ENCODE measurements at places on chromosomes 6 and 20.

GRCh38 chr6:52365317-52365716 is 3.4 kb downstream of the PAQR8 start:
- no peak for DNase-seq

- no peak for DNase-seq
Measured at GRCh38 chr6:155676346-155676745, 220.7 kb upstream of the NOX3 start.

DNA sequence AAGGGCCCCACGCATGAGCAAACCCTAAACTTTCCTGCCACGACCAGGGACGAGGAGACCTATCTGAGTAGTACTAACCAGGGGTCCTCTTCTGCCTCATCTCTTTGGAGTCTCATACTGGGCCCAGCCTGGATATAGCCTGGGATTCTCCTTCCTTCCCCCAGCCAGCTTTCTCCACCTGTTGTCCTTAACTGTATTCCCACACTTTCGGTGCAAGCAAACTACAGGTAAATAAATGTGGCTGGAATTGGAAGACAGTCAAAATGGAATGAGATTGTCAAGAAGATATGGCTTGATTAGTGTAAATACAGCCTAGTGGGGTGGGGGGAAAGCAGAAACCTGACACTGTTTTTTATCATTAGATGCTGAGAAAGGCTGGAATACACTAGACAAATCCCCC is 23.5 kb upstream of the LY86 start:
- no peak for DNase-seq

DNA sequence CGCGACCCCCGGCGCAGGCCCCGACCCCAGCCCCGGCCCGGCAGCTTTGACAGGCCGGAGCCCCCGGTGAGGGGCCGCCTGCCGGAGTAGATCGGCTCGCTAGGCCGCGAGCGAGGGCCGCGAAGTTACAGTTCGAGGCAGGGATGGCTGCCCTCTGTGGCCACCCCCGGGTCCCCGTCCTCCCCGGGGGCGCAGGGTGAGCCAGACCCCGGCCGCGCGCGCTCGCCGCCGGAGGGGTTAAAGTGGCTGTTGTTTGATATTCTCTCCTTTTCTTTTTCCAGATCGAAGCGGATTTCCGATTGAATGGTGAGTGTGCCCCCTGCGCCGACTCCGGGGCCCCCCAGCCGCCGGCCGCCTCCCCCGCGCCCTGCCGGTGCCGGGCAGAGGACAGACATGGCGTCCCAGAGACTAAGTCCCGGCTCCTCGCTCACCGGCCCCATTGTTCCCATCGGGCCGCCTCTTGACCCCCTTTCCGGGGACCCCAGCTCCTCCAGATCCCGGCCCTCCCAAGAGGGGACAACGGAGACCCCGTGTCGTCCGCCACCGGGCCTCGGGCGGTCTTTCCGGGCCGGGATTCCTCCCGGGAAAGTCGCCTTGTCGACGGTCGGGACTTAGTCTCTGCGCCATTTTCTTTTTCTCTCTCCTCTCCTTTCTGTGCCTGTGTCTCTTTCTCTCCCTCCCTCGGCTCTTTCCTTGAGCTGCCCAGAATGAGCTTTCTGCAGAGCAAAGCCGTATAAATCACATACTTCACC is 704 bp downstream of the TOP1 start:
- DNase-seq, result peak; percentile 52

DNA sequence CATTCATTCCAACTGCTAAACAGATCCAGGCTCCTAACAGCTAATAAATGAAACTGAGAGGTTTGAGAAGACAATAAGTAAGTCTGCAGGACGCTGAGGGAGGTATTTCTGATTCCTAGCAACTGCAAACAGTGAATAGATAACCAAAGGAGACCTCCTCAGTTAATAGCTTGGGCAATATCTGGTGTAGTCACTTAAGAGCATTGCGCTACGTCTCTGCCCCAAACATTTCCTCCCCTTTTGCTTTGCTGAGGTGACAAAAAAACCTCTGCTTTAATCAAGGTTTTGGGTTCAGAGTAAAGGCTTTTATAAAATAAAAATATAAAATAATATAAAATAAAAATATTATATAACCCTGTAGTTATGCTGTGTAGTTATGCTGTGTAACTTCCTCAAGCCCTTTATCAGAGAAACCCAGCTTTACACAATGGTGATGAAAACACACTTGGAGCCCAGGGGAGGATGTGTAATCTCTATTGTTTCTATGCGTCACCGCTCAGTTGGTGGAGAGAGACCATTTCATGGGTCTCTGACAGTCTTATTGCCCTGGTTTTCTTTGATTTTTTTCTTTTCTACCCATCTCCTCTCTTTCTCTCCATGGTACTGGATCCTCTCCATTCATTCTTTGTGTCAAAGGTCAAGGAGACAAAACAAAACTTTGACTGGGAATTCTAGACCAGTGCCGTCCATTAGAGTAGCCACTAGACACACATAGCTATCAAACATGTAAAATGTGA is 18.9 kb upstream of the CALHM5 start:
- no peak for DNase-seq

- DNase-seq, result no peak
Measured at GRCh38 chr6:36739947-36740817, 42.6 kb downstream of the RAB44 start.

DNA sequence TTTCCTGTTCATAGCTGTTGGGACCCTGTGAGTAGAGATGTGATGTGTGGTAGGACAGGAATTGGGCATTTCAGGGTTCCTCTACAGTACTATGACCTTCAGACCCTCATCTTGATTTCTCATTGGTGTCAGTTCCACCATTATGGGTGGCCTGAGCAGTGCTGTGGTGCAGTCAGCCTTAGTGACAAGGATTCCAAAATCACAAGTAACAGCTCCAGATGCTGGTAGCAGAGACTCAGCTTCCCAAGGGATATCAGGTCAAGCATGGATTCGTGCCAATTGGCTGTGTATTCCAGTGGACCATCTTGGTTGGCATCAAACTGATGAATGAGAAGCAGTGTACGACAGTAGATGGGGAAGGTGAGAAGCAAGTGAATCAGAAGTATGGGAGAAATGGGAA is 3.8 kb downstream of the SMIM26 start:
- DNase-seq, result no peak

- no peak for DNase-seq
Measured at GRCh38 chr6:7152462-7152861, 44.7 kb downstream of the RREB1 start.

- DNase-seq, result no peak
Measured at GRCh38 chr6:39945626-39946025, 11.4 kb upstream of the MOCS1 start.

GRCh38 chr6:84597238-84597875 is 167.0 kb downstream of the TBX18 start:
- DNase-seq, result no peak

GRCh38 chr6:156890627-156891314 is 113.6 kb downstream of the ARID1B start:
- no peak for DNase-seq

DNA sequence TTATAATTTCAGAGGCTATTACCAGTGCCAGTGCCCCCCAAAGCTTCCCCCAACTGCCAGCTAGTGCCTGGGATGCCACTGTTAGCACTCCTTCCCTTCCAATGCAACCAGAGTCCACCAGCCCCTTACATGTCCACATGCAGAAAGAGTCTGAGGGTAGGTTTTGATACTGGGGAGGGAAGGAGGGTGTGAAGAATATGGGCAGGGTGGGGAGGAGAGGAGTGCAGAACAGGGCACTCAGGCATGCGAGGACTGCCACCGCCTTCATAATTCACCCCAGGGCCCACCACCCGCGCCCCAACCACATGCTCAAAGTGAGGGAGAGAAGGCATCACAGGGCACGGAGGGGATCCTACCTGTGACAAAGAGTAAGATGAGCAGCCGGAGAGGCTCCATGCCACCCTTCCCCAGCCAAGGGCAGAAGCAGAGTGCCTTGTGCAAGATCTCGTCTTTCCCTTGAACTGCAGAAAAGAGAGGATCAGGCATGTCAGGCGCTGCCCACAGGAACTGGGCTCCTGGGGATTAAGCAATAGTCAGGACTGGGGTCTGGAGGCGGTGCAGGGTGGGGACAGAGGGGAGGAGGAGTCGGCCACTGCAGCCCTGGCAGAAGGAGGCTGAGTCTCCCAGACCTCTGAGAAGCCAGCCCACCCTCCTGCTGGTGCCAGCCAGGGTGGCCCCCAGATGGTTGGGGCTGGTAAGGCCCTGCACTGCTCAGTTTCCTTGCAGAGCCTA is at the start of gene TREM2:
TREM2 (minus strand) TSS at position 430 of the 732 bp plus-strand sequence; CDS start at position 396, 34 bp downstream.
- no peak for DNase-seq

DNA sequence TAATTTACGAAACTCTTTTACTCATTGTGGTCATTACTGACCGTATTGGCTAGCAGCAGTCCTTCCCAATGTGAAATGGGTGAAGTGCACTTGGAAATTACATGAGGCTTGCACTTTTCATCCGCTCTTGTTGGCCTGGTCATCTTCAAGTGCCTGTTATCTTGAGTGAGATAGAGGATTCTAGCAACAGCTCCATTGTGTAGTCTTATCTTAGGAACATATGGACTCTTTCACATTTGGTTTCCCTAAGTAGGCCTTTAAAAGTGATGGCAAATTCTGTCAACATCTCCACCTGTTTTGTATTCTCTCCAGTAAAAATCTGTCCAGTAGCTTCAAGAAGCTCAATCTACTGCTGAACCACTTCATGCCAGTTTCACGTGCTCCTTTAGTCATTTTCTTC is 114.8 kb upstream of the MARCKS start:
- no peak for DNase-seq

GRCh38 chr6:89311853-89312531 is 3.1 kb downstream of the GABRR2 start:
- no peak for DNase-seq

DNA sequence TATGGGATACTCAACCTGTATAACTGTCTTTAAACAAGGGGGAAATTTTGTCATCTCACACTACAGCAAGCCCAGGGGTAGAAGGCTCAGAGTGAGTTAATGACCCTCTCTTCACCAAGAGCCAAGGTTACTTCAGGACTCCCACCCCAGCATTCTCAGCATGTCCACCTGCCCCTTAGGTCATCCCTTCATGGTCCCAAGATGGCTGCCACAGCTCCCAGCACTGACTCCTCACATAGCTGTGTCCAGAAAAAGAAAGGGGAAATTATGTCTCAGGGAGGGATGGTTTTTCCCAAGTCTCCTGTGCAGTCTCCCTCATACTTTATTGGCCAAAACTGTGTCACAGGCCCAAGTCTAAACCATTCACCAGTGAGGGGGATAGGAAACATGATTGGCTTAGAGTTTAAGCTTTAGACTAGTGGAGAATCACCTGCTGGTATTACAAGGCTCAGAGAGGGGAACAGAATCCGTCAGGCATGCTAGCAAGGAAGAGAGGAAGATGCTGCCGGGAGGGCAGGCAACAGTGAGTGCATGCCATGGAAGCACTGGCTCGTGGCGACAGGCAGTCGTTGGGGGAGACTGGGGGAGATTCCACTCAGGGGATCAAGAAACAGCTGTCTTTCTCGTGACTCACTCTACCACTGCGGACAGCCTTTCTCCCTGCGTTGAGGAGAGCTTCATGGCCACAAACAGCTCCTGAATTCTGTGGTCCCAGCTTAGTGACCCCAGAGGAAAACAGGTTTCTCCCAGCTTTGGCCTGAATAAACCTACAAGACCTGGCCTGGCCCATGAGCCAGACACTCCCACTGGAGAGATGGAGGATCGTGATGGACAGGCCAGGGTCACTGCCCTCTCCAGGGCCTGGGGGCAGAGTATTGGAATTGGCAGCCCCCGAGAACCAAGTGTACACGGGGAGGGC is 37.2 kb downstream of the HM13 start:
- no peak for DNase-seq

GRCh38 chr6:49636713-49637349 is at the start of gene RHAG:
RHAG (minus strand) TSS chr6:49636839; CDS start chr6:49636812, 27 bp downstream.
- no peak for DNase-seq

DNA sequence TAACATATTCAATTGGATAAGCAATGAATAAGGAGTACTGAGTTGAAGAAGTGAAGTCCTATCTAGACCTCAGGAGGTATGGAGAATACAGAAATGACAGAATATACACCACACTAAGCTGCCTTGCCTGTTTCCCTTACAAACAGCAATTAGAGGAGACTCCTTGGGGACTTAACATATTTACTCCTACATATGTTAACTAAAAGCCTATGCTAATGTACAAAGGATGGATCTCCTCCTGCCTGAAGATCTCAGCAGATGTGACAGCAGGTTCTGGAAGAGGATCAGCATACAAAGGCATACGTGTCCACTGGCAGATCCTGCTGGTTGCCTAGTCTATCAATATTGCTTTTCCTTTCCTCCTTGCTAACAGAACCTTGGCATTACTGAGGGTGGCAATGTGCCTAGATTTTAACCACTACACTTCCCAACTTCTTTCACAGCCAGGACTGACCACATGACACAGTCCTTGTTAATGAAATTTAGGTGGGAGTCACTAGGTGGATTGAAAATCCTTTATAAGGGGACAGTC is 29.6 kb downstream of the PRKN start:
- no peak for DNase-seq

DNA sequence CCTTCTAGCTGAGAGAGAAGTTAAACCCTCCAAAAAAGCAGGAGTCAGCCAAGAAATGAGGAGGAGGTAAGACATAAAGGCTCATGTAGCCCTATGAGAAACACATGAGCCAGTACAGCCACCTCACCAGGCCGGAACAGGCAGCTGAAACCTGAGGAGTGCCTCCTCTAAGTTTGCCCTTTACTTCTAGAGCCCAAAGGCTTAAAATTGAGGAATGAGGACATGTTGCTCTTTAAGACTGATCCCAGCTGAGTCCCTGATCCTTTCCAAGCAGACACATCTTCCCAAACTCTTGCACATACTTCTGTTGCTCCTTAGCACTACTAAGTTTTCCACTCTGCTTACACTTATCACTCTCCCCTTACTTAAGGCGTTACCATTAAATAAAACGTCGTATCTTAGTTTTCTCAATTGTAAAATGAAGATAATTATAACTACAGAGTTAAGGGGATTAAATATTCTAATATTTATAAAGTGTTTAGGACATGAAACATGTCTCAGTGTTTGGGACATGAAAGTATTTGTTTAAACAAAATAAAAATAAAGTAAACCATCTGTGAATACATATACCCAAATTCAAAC is 124.0 kb downstream of the OGFRL1 start:
- no peak for DNase-seq

GRCh38 chr20:40457404-40457803 is 231.6 kb downstream of the MAFB start:
- DNase-seq, result no peak

- no peak for DNase-seq
Measured at GRCh38 chr6:14095437-14095836, 22.1 kb upstream of the CD83 start.

DNA sequence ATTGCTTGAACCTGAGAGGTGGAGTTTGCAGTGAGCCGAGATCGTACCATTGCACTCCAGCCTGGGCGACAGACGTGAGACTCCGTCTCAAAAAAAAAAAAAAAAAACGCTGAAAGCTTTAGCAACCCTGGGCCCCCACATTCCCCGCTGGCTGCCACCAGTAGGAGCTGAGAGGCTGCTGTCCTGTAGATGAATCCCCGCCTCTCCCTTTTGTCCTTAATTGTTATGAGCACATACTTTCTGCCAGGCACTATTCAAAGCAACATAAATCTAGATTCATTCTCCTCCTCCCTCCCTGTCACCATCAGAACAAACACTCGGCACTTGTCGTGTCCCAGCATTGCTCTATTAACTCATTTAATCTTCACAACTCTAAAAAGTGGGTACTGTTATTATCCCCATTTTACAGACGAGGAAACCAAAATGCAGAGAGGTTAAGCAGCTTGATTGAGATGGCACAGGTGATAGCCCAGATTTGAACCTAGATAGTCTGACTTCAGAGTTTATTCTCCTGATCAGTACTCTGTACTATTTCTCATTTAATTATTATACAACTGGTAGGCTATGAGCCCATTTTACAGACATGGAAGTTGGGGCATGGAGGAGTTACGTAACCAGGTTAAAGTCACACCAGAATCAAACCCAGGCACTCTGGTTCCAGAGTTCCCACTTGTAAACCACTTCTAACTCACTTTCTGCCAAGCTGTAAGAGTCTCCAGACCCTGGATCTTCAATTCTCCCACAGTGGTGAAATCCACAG is 97.4 kb downstream of the EYA2 start:
- DNase-seq, result no peak

All from stimulated activated CD4-positive, alpha-beta T cell treated with anti-CD3 and anti-CD28 coated beads, Interleukin-15, amount 100 ng/mL, for 24 hours (primary cell).